Stimulated activated CD8-positive, alpha-beta memory T cell treated with anti-CD3 and anti-CD28 coated beads, Interleukin-15, amount 100 ng/mL, for 48 hours (primary cell): ENCODE measurements at places on chromosomes 2 and 18.

DNA sequence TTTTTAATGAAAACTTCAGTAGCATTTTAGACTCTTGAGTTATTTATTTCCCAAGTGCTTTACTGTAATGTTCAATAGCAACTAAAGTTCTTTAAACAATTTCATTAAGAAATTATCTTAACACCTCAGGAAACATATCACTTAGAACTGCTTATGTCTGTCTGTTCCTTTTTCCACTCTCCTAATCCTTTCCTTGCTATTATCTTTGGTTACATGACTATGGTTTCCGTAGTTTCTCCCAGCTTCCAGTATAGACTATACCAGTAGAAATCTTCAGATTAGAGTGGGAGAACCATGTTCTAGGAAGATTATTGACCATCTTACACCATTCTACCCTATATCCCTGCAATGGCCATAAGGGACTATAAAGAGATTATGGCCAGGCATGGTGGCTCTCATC is 280.0 kb downstream of the EXOC6B start:
- no peak for DNase-seq

GRCh38 chr2:110667071-110667470 is 10.8 kb downstream of the BUB1 start:
- no peak for DNase-seq

GRCh38 chr18:425106-425745 is 75.3 kb downstream of the COLEC12 start:
- no peak for DNase-seq

DNA sequence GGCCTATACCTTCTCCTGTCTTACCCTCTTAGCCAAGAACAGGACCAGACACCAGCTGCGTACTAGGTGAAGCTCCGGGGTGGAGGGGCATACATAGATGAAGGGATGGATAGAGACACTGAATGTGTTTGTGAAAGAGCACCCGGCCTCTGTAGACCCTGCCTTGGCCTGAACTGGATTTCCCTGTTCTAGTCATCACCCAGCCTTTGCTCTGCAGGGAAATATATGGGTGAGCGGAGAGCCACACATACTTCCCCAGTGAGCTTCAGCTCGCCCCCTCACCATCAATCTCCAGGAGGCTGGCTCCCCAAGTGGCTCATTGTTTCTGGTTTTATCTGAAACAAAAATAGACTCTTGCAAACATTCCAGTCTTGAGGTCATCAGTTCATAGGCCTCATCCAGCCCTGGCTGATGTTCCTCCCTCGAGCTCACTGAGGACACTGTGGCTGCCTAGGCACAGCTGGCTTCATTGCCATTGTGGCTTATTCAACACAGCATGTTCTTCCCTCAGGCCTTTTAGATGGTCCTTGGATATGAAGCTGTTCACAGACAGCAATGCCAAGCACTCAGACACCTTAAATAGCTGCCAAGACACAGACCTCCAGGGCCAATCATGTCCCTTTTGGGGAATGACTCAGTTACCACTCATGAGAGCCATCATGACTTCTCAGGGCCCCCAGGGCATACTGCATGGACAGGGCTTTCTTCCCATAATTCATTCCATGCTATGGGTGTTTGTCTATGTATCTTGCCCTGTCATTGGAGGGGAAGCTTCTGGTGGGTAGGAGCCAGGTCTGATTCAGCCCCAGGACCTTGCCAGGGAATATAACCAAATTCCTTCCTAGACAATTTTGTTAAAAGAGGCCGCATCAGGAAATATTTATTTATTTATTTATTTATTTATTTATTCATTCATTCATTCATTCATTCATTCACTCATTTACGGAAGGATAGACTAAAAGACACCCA is 82.4 kb downstream of the TTC32 start:
- no peak for DNase-seq

GRCh38 chr2:186713691-186714090 is 19.8 kb downstream of the FAM171B start:
- DNase-seq, result no peak
